Activated CD8-positive, alpha-beta memory T cell treated with anti-CD3 and anti-CD28 coated beads for 1 hour (primary cell): ENCODE measurements at places on chromosomes 3 and 15.

DNA sequence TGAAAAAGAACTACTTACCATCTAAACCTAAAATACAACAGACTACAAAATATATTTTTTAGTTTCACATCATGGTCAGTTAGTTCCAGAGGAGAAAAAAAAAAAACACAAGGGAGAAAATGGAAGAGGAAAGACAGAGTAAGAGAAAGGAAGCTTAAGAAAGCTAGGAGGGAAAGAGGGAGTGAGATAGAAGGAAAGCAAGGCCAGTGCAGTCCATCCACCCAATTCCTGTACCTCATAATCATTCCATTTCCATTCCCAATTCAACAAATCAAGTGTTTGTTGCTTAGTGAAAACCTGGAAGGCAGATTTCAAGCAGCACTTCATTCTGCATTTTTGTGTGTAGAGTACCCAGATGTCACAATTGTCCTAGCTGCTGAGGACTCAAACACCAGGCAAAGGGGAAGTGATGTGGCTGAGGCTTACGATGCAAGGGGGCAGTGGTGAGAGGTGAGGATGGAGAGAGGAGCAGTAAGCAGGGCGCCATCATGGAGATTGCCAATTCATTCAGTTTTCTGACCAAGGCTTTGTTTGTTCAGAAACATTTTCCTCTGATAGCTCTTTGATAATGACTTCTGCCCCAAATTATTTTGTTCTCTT, 83.6 kb upstream of the GSK3B start:
- DNase-seq: no peak

GRCh38 chr3:13705702-13706280, 156.9 kb downstream of the FBLN2 start:
- no peak for DNase-seq

DNA sequence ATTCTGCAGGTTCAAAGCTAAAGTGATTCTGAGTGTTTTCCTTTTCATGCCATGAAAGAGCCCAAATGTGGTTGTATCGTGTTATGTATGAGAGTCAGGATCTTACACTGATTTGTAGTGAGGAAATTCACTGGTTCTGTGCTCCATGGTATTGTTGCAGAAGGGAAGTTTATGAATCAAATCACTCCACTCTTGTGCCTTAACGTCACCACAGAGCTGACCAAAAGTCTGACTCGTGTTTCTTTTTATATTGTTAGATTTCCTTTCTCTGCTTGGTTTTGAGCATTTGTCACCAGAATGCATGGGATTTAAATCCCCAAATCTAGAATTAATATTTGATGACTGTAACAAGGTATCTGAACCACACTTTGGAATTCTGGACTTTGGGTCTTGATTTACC, 29.1 kb upstream of the SLC30A4 start:
- no peak for DNase-seq

GRCh38 chr3:12661926-12662592, 1.9 kb downstream of the RAF1 start:
- no peak for DNase-seq

DNA sequence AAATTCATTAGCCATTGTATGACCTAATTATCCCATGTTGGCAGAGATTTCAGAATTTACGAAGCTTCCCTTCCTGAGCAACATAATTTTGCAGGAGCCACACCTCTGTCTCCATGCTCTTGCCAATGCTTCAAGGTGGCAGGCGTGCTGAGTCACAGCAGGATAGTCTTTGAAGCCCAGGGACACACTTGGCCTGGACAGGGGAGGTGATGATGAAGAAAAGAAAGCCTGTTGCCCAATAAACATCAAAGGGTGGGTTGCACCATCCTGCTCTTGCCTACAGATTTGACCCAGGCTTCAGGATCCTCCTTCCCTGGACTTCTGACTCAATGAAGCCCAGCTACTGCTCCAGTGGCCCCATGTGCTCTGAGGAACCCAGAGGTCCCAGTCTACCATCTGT, 117.1 kb downstream of the MINAR1 start:
- DNase-seq: no peak

DNA sequence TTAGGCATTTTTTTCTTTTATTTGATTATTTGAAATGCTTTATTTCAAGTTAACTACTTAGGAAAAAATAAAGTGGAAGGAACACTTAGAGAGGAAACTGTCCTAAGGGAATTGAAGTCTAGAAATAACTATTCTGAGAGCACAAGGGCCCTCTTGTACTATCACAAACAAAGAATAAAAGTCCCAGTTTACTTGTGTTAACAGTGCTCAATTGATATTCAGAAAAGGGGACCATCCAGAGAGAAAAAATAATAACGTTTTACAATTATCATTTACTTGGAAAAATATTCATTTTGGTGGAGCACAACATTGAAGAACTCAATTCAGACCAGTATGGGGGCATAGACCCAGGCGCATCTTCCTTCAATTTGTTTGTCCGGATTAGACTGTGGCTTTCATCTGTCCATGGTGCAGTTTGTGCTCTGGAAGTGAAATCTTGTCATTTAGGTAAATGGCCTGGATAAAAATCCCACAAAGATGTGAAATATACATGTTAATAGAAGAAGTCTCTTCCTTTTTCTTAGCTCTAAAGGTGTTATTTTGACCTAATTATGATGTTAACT, 54.5 kb upstream of the SAMMSON start:
- no peak for DNase-seq
